ENCODE measurements at places on chromosomes 16 and 17.

DNA sequence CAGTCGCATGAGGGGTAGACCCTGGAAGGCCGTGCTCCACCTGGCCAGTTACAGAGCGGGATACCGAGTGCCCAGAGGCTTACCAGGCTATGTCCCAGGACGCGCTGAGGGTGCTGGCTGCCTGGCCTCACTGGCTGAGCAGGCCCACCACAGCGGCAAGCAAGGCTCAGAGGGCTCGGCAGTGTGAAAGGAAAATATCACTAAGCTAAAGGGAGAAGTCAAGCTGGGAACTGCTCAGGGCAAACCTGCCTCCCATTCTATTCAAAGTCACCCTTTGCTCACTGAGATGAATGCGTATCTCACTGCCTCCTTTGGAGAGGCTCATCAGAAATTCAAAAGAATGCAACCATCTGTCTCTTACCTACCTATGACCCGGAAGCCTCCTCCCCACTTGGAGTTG lies 37.4 kb downstream of the CCDC57 start:
- no peak overlapping the region for H3K27ac ChIP-seq
- DNase-seq, result no peak
- H3K4me1 ChIP-seq, result peaks cover 17% of the 10 kb centered on the region
- peaks cover 19% of the 10 kb centered on the region for H3K27me3 ChIP-seq
- peaks cover 61% of the 10 kb centered on the region for H3K36me3 ChIP-seq

GRCh38 chr16:73093146-73094144 lies 45.5 kb upstream of the ZFHX3 start:
- H3K36me3 ChIP-seq, result no peaks in the 10 kb centered on the region
- peaks cover 14% of the 10 kb centered on the region for H3K4me1 ChIP-seq
- peaks cover 2% of the 10 kb centered on the region for H3K27me3 ChIP-seq
- H3K27ac ChIP-seq, result peak overlapping the region; percentile 68
- no peak for DNase-seq

GRCh38 chr17:17365476-17366110 lies 62.4 kb downstream of the NT5M start:
- H3K27ac ChIP-seq, result no peak overlapping the region
- H3K4me1 ChIP-seq, result no peaks in the 10 kb centered on the region
- no peak for DNase-seq
- H3K36me3 ChIP-seq, result no peaks in the 10 kb centered on the region
- H3K27me3 ChIP-seq, result peaks cover 5% of the 10 kb centered on the region

DNA sequence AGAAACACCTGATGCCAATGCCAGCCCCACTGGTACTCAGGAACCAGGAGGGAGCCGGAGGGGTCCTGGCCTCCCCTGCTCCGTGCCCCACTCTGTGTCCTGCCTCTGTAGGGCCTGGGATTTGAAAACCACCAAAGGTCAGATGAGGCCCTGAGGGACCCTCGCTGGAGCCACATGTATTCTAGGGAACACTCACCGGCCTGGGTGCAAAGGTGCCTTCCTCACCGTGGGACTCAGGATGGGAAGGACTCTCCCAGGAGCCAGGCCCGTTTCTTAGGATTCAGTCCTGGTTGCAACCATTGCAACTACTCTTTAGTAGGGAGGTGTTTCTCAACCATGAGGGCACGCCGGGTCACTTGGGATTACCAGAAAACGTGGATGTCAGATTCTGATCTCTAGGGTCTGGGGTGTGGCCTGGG lies 74.6 kb downstream of the N4BP1 start:
- no peak for DNase-seq
- H3K36me3 ChIP-seq, result peaks cover 8% of the 10 kb centered on the region
- no peak overlapping the region for H3K27ac ChIP-seq
- H3K4me1 ChIP-seq, result peaks cover 24% of the 10 kb centered on the region
- H3K27me3 ChIP-seq, result peaks cover 15% of the 10 kb centered on the region

DNA sequence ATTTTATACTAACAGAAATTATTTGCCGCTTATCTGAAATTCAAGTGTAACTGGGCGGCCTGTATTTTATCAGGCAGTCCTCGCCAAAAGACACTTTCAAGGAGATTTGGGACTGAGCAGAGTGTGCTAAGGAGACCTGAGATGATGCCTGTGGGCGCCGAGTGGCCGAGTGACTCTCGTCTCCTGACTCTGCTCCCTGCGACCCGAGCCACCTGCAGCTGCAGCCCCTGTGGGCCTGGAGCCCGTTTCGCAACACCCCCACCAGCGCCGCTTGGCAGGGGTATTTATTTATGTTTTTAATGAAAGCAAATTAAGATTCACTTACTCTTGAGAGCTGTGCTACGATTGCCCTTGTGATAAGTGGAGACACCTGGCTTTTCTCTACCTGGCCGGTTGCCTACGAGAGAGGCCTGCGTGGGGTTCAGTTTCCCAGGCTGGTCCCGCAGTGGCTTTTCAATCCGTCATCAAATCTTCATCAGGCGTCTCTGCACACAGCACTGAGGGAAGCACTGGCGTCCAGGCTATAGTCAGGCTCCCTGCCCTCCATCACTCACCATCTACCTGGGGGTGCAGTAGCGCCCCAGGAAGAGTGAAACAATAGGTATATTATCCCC lies 124.0 kb downstream of the SEC14L1 start:
- no peaks in the 10 kb centered on the region for H3K36me3 ChIP-seq
- H3K27me3 ChIP-seq, result peaks cover 1% of the 10 kb centered on the region
- no peak overlapping the region for H3K27ac ChIP-seq
- peaks cover 12% of the 10 kb centered on the region for H3K4me1 ChIP-seq
- DNase-seq, result no peak

- H3K4me1 ChIP-seq, result peaks cover 23% of the 10 kb centered on the region
- no peak overlapping the region for H3K27ac ChIP-seq
- peaks cover 4% of the 10 kb centered on the region for H3K27me3 ChIP-seq
- H3K36me3 ChIP-seq, result peaks cover 16% of the 10 kb centered on the region
- DNase-seq, result no peak
These were observed 12.0 kb downstream of the ACE start for GRCh38 chr17:63488851-63489250.

DNA sequence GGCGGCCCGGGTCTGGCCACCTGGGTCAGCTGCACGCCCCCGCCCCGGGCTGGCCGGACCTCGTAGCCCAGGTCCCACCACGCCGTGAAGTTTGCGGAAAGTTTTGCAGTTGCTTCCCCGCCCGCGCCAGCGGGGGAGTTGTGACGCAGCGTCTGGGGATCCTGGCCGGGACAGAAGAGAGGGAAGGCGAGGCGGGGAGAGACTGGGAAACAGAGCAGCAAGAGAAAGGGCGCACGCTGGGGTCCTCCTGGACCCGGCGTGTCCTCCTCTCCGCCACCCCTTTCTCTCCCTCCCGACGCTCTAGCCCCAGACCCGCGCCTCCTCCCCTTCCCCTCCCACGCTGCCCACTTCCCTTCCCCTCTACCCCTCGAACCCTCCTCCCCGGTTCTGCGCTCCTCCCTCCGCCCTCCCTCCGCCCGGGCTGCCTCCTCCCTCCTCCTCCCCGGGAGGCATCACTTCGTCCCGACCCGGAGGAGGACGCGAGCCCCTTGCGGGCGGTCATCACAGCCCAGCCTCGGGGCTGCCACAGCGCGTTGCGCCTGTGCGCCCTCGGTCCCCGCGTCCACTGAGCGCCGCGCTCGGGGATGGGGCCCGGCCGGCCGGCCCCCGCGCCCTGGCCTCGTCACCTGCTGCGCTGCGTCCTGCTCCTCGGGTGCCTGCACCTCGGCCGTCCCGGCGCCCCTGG lies at the start of gene MRC2:
Gene MRC2 (plus strand): TSS at position 452 of the 685 bp plus-strand sequence. CDS start 133 bp downstream, at position 585.
- peak within 1 kb of the TSS; percentile 96 for H3K4me3 ChIP-seq
- peak; percentile 62 for DNase-seq
- peaks cover 27% of the 10 kb centered on the region for H3K27me3 ChIP-seq
- peaks cover 16% of the 10 kb centered on the region for H3K36me3 ChIP-seq
- H3K27ac ChIP-seq, result peak within 1 kb of the TSS; percentile 72

DNA sequence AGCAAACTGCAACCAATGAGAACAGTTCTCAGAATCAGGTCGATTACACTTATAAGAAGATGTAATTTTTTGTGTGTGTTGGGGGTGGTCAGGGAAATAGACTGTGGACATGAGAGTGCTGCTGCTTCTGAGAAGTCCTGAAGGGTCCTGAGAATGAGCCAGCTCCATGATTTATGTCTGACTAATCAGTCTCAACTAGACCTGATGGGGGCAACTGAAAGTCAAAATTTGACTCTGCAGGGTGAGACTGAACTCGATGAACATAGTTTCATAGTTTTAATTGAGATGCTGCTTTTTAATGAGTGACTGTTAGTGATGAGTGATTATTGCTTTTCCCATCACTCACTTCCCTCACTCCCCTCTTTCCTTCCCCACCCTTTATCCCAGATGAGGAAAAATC lies 37.3 kb downstream of the SMARCE1 start:
- no peak overlapping the region for H3K4me3 ChIP-seq
- peaks cover 3% of the 10 kb centered on the region for H3K27me3 ChIP-seq
- H3K4me1 ChIP-seq, result peaks cover 4% of the 10 kb centered on the region

GRCh38 chr17:5618476-5618875 lies 34.2 kb upstream of the NLRP1 start:
- H3K4me1 ChIP-seq, result no peaks in the 10 kb centered on the region
- no peak overlapping the region for H3K4me3 ChIP-seq
- peaks cover 2% of the 10 kb centered on the region for H3K27me3 ChIP-seq

GRCh38 chr16:4354512-4355409 lies 3.6 kb upstream of the PAM16 start:
- peaks cover 9% of the 10 kb centered on the region for H3K27me3 ChIP-seq
- H3K4me3 ChIP-seq, result peak overlapping the region; percentile 47
- H3K27ac ChIP-seq, result peak overlapping the region; percentile 88
- DNase-seq, result no peak
- peaks cover 15% of the 10 kb centered on the region for H3K4me1 ChIP-seq

DNA sequence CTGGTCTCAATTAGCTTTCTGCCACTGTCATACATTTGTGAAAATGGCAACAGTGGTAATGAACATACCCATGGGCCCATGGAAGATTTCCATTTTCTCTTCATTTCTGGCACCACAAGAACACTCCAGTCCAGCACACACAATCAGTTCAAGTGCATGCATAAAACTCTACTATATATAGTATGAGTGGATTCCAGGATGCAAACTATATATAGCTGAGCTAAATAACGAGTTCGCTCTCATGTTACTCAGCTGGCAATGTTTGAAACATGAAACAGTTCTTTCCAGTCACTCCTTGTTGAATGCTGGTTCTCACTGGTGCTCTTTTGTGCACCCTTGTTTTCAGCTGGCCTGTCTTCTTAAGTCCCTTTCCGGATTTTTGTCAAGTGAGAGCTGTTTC lies 75.2 kb upstream of the DHX40 start:
- no peak overlapping the region for H3K4me3 ChIP-seq
- H3K27ac ChIP-seq, result no peak overlapping the region
- no peaks in the 10 kb centered on the region for H3K27me3 ChIP-seq

DNA sequence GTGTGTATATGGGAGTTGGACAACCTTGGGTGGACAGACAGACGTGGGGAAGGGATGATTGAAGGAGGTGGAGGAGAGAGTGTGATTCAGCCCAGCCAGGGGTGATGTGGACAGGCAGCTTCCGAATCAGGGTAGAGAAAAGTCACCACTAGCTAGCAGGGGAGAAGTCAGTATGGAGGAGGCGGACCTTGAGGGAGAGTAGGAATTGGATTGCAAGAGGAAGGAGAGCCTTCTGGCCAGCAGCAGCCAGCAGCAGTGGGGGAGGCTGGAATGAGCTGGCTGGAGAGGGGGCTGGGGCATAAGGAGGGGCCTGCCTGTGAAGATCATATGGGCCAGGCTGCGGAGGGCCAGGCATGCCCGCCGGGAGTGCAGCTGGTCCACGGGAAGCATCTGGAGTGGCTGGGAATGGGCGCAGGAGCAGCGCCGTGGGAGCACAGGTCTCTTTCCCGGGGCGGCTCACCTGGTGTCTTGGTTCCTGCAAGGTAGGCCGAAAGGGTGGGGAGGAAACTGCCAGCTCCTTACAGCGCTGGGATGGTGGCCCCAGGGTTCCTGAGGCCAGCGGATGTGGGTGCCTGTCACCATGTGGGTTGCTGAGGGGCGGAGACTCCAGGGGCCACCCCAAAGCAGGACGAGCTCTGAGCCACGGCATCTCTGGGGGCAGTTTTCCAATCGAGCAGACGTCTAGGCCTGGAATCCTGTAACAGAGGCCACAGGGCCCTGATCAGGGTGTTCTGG lies 235.3 kb downstream of the SEC14L1 start:
- H3K27ac ChIP-seq, result peak overlapping the region; percentile 75
- H3K4me1 ChIP-seq, result peaks cover 73% of the 10 kb centered on the region
- no peak for DNase-seq
- H3K27me3 ChIP-seq, result peaks cover 24% of the 10 kb centered on the region

DNA sequence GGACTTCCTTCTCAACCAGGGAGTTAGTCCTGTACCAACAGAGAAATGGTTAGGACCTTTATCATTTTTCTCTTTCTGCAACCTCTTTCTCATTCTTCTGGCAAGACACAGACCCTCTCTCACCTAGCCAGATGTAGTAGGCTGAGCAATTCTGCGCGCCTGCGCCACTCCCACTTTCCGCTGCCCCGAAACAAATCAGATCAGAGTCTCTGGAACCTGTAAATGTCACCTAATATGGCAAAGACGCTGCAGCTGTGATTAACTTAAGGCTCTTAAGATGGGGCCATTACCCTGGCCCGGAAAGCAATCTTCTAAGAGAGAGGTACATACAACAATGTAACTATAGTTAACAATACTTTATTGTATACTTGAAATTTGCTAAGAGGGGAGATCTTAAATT lies 94.3 kb upstream of the ASIC2 start:
- no peaks in the 10 kb centered on the region for H3K4me1 ChIP-seq
- no peak overlapping the region for H3K4me3 ChIP-seq
- no peaks in the 10 kb centered on the region for H3K36me3 ChIP-seq
- no peak overlapping the region for H3K27ac ChIP-seq

- no peak for DNase-seq
- no peaks in the 10 kb centered on the region for H3K36me3 ChIP-seq
- no peak overlapping the region for H3K4me3 ChIP-seq
- no peak overlapping the region for H3K27ac ChIP-seq
- peaks cover 3% of the 10 kb centered on the region for H3K4me1 ChIP-seq
These were observed 1.7 kb downstream of the SLC52A1 start for GRCh38 chr17:5033352-5034015.

DNA sequence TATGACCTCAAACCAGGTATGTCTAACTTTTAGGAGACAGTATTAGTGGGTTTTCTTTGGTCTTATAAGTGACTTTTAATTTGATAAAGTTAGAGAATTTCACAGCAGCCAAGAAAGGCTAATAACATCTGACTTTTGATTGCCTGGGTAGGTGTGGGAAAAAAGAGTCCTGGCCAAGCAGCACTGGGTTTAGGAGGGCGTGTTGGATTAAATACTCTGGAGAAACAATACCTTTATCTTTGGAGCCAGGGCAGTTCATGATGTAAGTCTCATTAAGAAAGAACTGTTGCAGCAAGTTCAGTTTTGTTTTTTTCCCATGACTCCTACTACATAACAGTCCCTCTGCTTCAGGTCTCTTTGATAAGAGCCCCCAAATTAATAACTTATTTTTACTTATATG lies 26.7 kb upstream of the MRC2 start:
- no peak overlapping the region for H3K27ac ChIP-seq
- no peaks in the 10 kb centered on the region for H3K4me1 ChIP-seq
- no peak for DNase-seq
- H3K27me3 ChIP-seq, result no peaks in the 10 kb centered on the region

DNA sequence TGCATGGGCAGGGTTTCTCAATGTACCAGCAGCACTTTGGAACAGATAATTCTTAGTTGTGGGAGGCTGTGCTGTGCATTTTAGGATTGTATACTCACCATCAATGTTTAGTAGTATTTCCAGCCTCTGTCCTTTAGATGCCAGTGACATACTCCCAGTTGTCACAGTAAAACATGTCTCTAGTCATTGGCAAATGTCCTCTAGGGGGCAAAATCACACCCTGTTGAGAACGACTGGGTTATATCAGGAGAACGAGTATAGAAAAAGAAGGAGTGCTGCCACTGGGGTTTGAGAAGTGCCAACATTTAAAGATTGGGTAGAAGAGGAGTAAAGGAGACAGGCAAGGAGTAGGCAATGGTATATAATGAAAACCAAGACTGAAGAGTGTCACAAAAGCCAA lies 37.9 kb upstream of the SMIM36 start:
- no peak overlapping the region for H3K27ac ChIP-seq
- no peak for DNase-seq
- H3K27me3 ChIP-seq, result no peaks in the 10 kb centered on the region
- no peak overlapping the region for H3K4me3 ChIP-seq
- H3K36me3 ChIP-seq, result no peaks in the 10 kb centered on the region
